ENCODE measurements at places on chromosomes 11 and 22.

DNA sequence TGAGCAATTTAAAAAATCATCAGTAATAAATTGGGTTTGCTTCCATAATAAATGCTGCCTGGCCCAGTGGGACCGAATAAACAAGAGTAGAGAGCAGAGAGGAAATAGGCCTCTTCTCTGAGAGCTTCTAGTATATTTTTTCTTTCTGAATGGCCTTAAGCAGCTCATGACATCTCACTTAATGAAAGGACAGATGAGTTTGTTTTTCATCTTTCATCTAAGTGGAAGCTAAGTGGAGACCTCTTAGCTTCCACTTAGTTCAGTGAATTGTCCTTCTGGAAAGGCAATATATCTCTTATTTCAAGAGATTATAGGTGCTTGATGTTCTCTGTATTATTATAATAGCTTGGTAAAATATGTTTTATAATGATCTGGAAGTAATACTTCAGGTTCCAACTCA lies 245.9 kb upstream of the ANO3 start:
- no peak for DNase-seq

GRCh38 chr11:56841210-56841810 lies 92.8 kb upstream of the OR9G4 start:
- DNase-seq: no peak

- DNase-seq: no peak
Observed at GRCh38 chr11:4626207-4627099, 10.8 kb upstream of the OR51D1 start.

DNA sequence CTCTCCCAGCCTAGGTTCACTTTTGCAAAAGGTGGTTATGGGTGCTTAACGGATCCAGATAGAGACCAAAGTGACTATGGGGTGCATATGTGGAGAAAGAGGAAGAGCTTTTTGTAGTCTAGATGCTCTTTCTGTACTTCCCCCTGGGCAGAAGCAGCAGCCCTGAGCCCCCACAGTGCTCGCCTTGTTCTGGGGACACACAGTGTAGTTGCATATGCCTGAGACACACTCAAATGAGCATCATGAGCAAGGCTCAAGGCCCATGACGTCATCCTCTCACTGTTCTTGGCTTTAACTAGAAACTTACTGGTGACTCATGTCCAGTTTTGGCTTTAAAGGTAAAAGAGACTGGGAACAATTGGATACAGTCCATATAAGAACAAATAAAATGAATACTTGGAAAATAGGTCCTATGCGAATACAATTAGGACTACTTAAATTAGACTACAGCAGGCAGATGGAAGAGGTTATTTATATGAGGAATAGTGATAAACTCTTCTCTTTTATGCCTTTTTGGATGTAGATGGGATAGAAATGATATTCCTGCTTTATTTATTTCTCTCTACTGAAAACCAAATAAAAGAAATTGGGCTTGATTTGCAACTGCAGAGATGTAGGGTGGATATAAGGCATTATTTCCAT lies 20.1 kb upstream of the PEX26 start:
- DNase-seq: no peak

DNA sequence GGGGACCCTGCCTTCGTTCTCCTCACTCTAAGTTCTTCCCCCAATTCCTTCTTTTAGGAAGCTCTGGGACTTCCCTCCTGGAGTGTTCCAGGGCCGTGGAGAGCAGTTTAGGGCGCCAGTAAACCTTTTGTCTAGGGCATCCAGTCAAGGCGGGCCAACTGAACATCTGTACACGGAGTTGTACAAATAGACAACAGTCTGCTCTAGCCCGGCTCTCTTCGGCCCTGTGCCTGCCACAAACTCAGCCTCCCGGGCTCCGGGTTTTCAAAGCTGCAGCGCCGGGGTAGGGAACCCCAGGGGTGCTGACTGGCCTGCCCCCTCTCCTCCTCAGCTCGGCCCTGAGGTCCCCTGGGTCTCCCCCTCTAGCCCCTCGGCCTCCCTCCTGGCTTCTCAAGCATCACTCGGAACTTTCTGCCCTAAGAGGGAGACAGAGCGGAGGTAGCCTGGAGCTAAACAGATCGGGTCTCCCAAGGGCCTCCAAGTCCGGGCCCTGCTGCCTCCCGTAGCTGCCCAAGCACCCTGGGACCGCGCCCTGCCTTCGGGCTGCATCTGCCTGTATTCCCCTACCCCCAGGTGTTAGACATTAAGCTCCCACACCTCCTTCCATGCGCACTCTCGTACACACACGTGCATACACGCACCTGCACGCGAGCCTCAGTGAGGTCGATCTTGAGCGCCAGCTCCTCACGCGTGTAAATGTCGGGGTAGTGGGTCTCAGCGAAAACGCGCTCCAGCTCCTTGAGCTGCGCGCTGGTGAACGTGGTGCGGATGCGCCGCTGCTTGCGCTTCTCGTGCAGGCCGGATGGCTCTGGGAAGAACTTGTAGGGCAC lies 3.3 kb downstream of the PHOX2A start:
- DNase-seq: no peak

DNA sequence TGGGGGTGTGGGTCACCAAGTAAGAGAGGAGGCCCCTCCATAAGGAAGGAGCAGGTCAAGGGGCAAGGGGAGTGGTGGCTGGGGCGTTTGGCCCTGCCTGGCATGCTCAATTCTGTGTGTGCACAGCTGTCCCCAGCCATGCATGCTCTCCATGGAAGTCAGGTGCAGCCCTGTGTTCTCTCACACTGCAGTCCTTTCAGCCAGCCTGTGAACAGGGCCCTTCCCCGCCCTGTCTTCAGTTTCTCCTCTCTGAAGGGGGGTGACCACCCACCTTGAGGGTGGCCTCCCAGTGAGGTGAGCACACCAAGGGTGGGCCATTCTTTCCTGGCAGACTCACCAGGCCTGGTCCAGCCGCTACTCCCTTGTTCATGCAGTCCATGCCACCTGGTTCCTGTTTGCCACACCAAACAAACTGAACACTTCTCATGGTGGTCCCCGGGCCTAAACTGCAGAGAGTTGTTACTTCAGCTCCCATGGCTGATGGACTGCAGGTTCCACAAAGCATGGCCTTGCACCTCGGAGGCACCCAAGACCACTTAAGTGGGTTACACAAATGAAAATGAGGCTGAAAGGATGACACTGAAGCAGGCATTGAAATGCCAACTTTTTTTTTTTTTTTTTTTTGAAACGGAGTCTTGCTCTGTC lies 1.7 kb upstream of the CHCHD10 start:
- no peak for DNase-seq
